ENCODE measurements at places on chromosomes 2 and 18. TPM values are rescaled to one million over a fixed set of nuclear protein-coding genes. Genes with fewer than 3 reads are reported as not detected.

Gene LOXHD1
- total RNA-seq = 29.6 TPM

Gene CHST9
- total RNA-seq = 25.5 TPM

Gene ABCG5
- total RNA-seq = not detected

- H3K27ac ChIP-seq = no peak overlapping the region
- H3K27me3 ChIP-seq = no peaks in the 10 kb centered on the region
- peak; percentile 86 for DNase-seq
- no peak overlapping the region for H3K4me3 ChIP-seq
Measured at GRCh38 chr2:174771631-174772471, 7.6 kb upstream of the CHRNA1 start.

- no peaks in the 10 kb centered on the region for H3K27me3 ChIP-seq
- H3K4me1 ChIP-seq = no peaks in the 10 kb centered on the region
- no peak overlapping the region for H3K27ac ChIP-seq
- no peaks in the 10 kb centered on the region for H3K36me3 ChIP-seq
- DNase-seq = no peak
Measured at GRCh38 chr2:142136571-142136970, 5.8 kb upstream of the LRP1B start.

DNA sequence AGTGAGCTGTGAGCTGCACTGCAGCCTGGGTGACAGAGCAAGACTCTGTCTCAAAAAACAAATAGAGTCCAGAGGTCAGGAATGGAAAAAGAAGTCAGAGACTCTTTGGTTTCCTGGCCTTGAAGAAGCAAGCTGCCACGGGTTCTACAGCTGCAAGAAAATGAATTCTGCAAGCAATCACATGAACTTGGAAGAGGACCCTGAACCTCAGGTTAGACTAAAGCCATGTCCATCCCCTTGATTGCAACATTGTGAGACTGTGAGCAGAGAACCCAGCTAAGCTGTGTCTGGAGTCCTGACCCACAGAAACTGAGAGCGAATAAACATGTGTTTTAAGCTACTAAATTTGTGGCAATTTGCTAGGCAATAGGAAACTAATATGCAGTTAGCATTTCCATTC, 12.9 kb upstream of the MIB1 start:
- H3K27ac ChIP-seq = no peak overlapping the region
- H3K27me3 ChIP-seq = no peaks in the 10 kb centered on the region
- no peak for DNase-seq
- H3K36me3 ChIP-seq = no peaks in the 10 kb centered on the region

GRCh38 chr2:3652896-3653625, 4.9 kb upstream of the ALLC start:
- no peak overlapping the region for H3K4me3 ChIP-seq
- no peak overlapping the region for H3K27ac ChIP-seq
- no peak for DNase-seq
- H3K27me3 ChIP-seq = no peaks in the 10 kb centered on the region
